ENCODE measurements at places on chromosomes 4 and X.

- DNase-seq: no peak
Measured at GRCh38 chrX:131614241-131614640, 70.4 kb downstream of the OR13H1 start.

- no peak for DNase-seq
Measured at GRCh38 chr4:107718351-107718965, 1.6 kb downstream of the PAPSS1 start.

DNA sequence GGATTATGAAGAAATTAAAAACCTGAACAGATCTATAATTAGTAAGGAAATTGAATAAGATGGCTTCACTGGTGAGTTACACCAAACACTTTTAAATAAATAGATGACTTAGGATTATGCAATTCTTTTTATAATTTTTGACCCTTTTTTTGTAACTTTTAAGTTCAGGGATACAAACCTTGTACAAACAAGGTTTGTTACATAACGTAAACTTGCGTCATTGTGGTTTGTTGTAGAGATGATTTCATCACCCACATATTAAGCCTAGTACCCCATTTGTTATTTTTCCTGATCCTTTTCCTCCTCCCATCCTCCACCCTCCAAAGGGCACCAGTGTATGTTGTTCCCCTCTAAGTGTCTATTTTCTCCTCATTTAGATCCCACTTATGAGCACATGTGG, 75.7 kb downstream of the CPEB2 start:
- DNase-seq: no peak

DNA sequence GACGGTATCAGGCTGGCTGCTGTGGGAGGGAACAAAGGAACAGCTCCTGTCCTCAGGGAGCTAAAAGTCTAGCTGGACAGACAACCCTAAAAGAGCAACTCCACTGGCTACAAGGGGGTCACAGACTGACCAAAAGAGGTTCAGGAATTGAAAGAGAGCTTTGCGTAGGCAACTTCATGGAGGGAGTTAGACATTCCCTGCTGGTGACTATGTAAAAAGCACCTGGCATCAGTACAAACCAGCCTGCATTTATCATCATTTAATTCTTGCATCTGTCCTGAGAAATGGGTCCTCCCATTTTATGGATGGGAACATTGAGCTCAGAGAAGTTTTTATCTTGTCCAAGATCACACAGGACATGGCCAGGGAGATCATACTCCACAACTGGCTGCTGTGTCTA, 1.4 kb upstream of the LGI2 start:
- no peak for DNase-seq

DNA sequence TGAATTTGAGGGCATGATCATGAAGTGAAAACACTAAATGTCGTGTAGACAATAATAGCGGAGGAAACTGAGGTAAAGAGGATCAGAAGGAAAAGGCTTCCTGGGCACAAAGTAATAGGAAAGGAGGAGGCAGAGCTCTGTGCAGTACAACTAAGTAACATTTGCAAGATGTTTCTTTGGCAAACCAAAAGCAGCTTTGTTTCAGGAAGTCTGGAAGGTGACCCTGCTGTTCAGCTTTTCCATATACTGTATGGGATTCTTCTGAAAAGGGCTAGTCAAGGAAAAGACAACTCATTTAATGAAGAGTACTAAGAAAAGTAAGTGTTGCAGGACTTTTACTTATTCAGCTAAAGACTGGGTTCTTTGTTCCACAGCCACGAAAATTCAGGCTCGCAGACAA, 463.1 kb downstream of the PCDH7 start:
- DNase-seq: no peak

- no peak for DNase-seq
Measured at GRCh38 chrX:40971736-40972135, 113.5 kb upstream of the USP9X start.

DNA sequence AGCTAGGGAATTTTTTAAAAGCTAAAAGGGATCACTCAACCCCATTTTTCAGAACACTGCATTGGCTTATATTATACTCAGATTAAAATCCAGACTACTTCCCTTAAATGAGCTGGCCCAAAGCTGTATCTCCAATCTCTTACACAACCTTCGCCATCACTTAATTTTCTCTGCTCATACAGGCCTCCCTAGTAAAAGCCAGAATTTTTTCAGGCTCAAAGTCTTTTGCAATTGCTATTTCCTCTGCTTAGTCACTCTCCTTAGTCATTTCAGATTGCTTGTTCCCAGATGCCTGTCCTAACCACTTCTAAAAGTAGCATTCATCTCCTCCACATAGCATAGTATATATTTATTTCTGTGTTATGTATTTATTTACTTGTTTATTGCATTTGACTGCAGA, 1587.9 kb upstream of the ADGRL3 start:
- DNase-seq: no peak

DNA sequence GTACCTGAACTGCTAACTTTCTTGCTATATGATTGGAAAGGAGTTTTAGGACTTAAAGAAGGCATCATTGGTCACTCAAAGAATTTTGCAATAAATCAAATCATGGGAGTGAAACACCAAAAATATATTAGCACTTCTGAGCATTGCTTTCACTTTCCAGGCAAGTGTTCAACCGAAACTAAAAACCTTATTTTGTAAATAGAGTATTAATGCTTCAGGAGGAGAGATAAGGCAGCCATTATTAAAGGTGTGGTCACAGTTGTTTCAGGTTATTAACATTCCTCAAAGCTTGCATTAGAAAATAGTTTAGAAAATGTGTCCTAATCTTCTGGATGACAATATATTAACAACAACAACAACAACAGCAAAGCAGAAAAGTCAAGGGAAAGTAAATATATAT, 92.3 kb upstream of the TLL1 start:
- no peak for DNase-seq

GRCh38 chrX:128581615-128582014, 529.4 kb upstream of the ACTRT1 start:
- DNase-seq: no peak

- no peak for DNase-seq
Measured at GRCh38 chr4:151094290-151094751, 5.1 kb upstream of the RPS3A start.

Measured in cortex of kidney (tissue), 1 donor.